ENCODE measurements at places on chromosomes 16 and 17. TPM values are rescaled to one million over a fixed set of nuclear protein-coding genes. Genes with fewer than 3 reads are reported as not detected.

GRCh38 chr16:1450218-1450617, 5.9 kb upstream of the CCDC154 start:
- no peak overlapping the region for H3K27ac ChIP-seq
- no peaks in the 10 kb centered on the region for H3K27me3 ChIP-seq
- no peak for DNase-seq
- peaks cover 96% of the 10 kb centered on the region for H3K36me3 ChIP-seq
- H3K4me3 ChIP-seq = no peak overlapping the region
- H3K4me1 ChIP-seq = no peaks in the 10 kb centered on the region

- H3K4me1 ChIP-seq = no peaks in the 10 kb centered on the region
- H3K4me3 ChIP-seq = no peak overlapping the region
- no peak for DNase-seq
- H3K27me3 ChIP-seq = peaks cover 44% of the 10 kb centered on the region
- H3K27ac ChIP-seq = no peak overlapping the region
- H3K36me3 ChIP-seq = no peaks in the 10 kb centered on the region
Observed at GRCh38 chr17:5700745-5701144, 116.4 kb upstream of the NLRP1 start.

GRCh38 chr17:58328195-58329034, at the start of gene TSPOAP1:
TSPOAP1 (minus strand) TSS chr17:58328795; CDS start chr17:58327920, 875 bp downstream.
- H3K36me3 ChIP-seq = no peaks in the 10 kb centered on the region
- H3K4me1 ChIP-seq = peaks cover 14% of the 10 kb centered on the region
- no peak within 1 kb of the TSS for H3K4me3 ChIP-seq
- DNase-seq = no peak

GRCh38 chr16:66204756-66205155, 161.7 kb upstream of the CDH5 start:
- H3K27me3 ChIP-seq = no peaks in the 10 kb centered on the region

- no peak overlapping the region for H3K4me3 ChIP-seq
- H3K4me1 ChIP-seq = no peaks in the 10 kb centered on the region
- H3K36me3 ChIP-seq = no peaks in the 10 kb centered on the region
- no peak for DNase-seq
- H3K27ac ChIP-seq = no peak overlapping the region
Observed at GRCh38 chr16:87248714-87249113, 68.5 kb downstream of the C16orf95 start.

DNA sequence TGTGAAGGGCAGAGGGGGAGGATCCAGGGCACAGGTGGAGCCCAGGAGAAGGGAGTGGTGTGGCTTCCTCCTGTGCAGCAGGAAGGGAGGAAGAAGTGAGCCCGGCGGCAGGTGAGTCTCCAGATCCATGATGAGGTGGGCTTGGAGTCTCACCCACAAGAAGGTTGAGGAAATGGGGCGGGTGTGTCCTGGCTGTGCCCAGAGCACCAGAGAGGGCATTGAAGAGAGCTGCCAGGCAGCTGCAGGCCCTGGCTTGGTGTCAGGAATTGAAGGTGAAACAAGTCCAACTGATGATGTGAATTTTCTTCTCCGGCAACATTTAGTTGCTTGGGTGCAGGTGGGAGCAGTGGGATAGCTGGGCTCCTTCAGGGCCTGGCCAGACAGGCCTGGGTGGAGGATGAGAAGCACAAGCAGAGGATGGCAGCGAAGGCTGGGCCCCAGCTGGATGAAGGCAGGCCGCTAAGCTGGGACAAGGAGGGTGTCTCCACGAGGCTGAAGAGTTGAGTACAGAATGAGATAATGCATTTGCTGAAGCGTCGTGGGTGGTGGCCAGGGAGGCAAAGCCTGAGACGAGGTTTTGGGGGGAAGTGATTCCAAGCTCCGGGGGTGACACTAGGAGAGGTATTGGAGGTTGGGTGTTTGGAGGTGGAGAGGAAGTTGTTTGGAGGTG, 18.3 kb downstream of the NT5M start:
- no peak for DNase-seq
- H3K27ac ChIP-seq = no peak overlapping the region
- H3K4me3 ChIP-seq = no peak overlapping the region

XYLT1 gene
- total RNA-seq = 3.7 TPM

CMTM1 gene
- 1.0 TPM for total RNA-seq
